Stimulated activated CD8-positive, alpha-beta memory T cell treated with anti-CD3 and anti-CD28 coated beads, Interleukin-12 subunit alpha, Interleukin-12 subunit beta, amount 100 ng/mL, for 4 hours (primary cell): ENCODE measurements at places on chromosomes 7 and 10.

DNA sequence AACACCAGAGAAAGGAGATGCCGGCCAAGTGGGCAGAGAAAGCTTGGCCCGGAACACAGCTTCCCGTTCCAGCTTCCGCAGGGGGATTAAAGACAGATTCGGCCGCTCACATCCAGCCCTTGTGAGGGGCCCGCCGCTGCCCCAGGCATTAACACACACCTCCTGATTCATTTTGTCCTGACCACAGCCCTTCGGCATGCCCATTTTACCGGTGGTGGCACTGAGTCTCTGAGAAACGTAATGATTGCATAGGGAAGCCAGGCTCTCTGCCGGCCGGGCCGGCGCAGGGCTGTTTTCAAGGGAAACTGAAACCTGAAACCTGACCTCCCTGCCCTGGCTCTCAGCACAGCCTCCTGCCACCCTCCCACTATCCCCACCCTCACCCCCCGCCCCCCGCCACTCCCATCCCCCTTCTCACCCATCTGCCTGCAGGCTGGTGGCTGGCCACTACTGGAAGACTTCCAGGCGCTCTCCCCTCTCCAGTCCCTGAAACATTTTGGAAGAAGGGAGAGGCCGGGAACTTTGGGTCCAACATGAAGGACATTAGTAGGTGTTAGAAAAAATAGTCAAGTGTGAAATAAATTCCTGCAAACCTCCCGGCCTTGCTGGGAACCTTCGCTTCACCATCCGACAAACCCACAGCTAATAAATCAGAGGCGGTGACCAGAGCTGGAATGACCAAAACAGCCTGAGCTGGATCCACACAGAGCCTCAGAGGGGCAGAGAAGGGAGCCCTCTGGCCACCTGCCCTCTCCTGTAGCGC lies 83.5 kb upstream of the CUX1 start:
- DNase-seq = no peak

- DNase-seq = no peak
Observed at GRCh38 chr10:28471652-28472050, 61.3 kb upstream of the WAC start.

DNA sequence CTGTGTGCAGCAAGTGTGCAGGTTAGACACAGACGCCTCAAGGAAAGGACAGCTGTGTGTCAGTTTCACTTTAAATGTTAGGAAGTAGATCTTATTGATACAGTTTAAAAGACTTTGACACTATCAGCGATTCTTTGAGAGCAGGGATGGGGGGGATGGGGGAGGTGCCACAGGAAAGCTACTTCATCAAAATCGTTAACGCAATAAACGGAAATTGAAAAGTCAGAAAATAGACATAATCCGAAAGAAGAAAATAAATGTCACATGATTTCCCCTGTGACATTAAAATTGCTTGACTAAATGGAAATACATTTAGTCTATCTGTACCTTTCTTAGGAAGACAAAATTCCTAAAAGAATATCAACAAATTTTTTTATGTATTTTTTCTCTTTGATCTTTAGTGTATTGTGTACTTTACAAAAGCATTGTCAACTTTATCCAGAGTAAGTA lies 476 bp upstream of the ZNF33B start:
- DNase-seq = no peak

GRCh38 chr10:59212301-59212798 lies 35.9 kb downstream of the PHYHIPL start:
- DNase-seq = no peak

DNA sequence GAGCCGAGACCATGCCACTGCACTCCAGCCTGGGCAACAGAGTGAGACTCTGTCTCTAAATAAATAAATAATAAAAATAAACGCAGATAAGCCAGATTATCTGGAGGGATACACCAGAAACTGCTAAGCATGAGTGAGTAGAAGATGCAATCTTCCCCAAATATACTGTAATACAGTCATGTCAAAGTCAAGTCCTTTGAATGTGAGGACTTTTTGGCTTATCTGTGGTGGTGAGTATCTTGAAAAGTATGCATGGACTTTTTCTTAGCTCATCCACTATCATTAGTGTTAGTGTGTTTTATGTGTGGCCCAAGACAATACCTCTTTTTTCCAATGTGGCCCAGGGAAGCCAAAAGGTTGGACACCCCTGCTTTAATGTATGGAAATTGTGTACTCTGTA lies 44.7 kb upstream of the PITRM1 start:
- no peak for DNase-seq
